Stimulated activated CD4-positive, alpha-beta T cell treated with anti-CD3 and anti-CD28 coated beads, TNF-alpha, amount 100 ng/mL, for 1 hour (primary cell): ENCODE measurements at places on chromosomes 3 and 15.

- DNase-seq = no peak
Measured at GRCh38 chr3:183359036-183359435, 69.4 kb downstream of the MCF2L2 start.

DNA sequence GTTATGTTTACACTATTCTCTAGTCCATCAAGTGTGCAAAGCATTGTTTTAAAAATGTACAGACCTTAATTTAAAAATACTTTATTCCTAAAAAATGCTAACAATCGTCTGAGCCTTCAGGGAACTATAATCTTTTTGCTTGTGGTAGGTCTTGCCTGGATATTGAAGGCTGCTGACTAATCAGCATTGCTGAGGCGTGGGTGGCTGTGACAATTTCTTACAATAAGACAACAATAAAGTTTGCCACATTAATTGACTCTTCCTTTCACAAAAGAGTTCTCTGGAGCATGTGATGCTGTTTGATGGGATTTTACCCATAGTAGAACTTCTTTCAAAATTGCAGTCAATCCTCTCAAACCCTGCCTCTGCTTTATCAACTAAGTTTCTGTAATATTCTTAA, 384.0 kb upstream of the TGFBR2 start:
- no peak for DNase-seq

DNA sequence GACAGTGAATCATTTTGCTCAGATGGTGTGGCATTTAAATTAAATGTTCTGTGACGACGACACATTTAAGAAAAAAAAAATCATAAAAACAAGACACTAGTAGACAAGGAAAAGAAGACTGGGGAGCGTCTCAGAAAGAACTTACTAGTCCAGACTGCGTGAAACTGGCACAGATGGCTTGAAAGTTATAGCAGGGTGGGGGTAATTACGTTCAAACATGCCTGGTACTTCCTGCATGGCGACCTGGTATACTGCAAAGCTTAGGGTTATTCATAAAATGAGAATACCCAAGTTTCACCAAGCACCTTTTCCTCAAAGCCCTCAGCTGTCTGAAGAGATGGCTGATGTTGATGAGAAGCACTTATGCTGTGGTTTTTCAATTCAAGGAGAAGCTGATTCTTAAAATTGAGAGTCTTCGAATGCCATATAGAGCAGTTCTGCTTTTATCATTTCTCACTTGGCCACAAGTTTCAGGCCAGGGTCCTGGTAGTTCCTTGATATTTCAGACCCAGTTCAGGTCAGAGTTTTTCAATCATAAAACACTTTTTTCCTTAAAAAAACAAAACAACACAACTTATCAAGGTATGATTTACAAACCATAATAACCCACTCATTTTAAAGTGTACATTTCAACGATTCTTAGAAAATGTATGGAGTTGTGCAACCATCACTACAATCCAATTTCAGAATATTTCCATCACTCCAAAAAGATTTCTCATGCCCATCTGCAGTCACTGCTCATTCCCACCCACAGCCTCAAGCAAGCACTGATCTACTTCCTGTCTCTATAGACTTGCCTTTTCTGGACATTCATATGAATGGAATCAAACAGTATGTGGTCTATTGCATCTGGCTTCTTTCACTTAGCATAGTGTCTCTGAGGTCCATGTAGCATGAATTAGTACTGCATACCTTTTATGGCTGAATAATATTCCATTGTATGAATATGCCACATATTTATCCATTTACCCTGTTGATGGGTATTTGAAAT, 24.7 kb downstream of the PCOLCE2 start:
- no peak for DNase-seq

- DNase-seq = no peak
Measured at GRCh38 chr15:47136236-47136635, 581.1 kb upstream of the SEMA6D start.

- DNase-seq = no peak
Measured at GRCh38 chr15:74460298-74460697, 662 bp downstream of the UBL7 start.

GRCh38 chr3:122924056-122924455, 103.5 kb downstream of the SEMA5B start:
- no peak for DNase-seq

GRCh38 chr3:53196575-53197407, 35.8 kb downstream of the PRKCD start:
- DNase-seq = no peak

DNA sequence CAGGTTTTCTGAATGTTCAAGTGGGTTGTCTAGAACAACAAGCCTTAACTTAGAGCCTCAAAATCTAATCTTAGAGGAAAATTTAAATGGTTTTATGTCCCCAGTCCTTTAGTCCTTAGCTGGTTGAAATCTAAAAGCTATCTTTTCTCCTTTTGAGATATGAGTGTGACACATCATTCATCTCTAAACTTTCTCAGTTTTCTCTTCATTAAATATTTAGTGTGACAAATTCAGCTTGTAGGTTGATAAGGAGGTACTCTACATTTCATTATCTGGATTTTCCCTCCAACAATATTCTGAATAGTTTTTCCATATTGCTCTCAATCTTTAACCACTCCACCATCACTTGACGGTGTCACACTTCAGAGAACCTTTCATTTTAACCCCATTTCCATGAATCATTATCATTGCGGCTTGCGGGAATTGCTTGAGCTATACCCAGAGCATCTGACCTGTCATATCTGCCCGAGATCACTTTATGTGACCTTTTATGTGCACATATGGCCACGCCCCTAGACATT, 16.1 kb upstream of the ATP8B4 start:
- no peak for DNase-seq

GRCh38 chr3:56748663-56749231, 53.0 kb downstream of the ARHGEF3 start:
- no peak for DNase-seq

GRCh38 chr3:150072576-150072975, 101.9 kb upstream of the PFN2 start:
- no peak for DNase-seq

DNA sequence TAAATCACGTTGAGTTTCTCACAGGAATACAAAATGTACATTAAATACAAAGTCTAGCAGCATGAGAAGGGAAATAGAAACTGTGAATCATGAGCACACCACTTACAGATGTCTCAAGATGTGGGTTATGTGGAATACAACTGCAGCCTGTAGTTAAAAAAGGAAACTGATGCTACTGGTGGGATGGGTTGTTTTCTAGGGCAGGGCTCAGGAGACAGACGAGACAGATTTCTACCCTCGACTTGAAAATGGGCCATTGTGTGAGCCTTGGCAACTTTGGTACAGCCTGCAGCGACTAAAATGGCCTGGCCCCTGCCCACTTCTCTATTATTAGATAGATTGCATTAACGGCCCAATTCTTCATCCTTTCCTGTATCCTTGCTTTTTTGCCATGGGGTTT, 293.1 kb downstream of the SUCLG2 start:
- no peak for DNase-seq

GRCh38 chr3:192364316-192364715, 363.0 kb downstream of the FGF12 start:
- DNase-seq = no peak

GRCh38 chr15:60299452-60300047, 98.2 kb downstream of the ANXA2 start:
- no peak for DNase-seq

DNA sequence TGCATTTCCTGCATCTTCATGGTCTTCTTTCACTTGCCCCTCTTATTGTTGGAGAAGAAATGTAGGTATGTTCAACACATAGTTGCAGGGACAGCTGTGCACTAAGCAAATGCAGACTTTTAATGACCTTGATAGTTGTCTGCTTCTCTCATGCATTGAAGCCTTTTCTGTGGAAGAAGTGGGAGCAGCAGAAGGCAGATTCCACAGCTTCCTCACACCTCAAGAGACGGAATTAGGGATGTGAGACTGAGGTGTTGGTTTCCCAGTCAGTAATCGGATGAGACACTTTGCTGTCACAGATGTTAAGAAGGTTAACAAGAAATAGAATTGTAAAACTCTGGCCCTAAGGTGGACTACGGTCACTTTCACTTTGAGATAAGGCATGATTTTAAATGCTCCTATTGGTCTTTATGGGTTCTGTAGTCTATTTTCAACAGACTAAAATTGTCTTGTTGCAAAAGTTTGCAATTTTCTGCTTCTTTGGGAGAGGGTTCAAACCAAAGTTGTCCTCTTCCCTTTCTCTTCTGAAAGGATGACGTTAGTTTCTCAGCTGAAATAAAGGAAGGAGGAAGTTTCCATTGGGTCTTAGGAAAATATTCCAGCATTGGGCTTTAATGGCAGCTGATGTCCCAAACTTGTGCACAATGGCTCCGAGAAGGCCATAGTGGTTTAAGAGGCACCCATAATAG, 117.4 kb downstream of the LPP start:
- DNase-seq = no peak

GRCh38 chr15:90807786-90808086, 60.7 kb upstream of the FURIN start:
- no peak for DNase-seq

GRCh38 chr3:112619295-112619694, 21.6 kb downstream of the CCDC80 start:
- DNase-seq = no peak

- no peak for DNase-seq
Measured at GRCh38 chr3:45567730-45568172, 26.8 kb upstream of the LIMD1 start.

GRCh38 chr3:156978481-156978961, 152.4 kb downstream of the LEKR1 start:
- DNase-seq = no peak

GRCh38 chr15:90952901-90953677, 1.6 kb upstream of the RCCD1 start:
- no peak for DNase-seq

DNA sequence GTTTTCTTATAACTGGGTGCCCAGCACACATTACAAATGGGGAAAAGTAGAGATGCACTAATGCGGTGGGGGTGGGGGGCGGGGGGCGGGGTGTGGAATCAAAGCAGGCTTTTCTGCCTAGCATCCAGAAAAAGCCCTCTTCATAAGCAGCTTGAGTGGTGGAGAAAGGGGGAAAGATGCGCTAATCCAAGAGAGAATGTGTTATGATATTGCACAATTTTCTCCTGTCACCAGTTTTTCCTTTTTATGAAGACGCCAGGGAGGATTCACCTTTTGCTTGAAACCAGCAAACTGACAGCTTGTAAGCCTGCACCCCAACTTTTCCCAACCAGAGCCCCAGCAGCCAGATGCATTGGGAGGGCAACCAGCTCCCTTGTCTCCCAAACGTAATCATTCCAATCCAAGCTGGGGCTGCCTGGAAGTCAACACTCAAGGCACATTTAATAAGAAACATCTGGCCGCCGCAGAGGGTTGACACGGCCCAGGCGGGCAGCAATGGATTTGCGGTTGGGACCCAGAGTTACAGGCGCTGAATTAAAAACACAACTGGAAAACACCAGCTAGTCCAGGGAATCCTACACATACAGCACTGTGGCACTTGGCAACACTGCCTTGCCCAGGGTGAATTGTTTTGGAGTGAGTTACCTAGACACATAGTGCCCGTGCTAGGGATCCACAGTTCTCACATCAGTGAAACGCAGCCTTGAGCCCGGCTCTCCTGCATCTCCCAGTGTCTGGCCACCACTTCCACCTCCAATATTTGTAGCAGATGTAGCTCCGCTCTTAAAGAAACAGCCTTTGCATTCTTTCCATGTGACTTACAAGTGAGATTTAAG, 218.5 kb upstream of the PRICKLE2 start:
- DNase-seq = no peak

DNA sequence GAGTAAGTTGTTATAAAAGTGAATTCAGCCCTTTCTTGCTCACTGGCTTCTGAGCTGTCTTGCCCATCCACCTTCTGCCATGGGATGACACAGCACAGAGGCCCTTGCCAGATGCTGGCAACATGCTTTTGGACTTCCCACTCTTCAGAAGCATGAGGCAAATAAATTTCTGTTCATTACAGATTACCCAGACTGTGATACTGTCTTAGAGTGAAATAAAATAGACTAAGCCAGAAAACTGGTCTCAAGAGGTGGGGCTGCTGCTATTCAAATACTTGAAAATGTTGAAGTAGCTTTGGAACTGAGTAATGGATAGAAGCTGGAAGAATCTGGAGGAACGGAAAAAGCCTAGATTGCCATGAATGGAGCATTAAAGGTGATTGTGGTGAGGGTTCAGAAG, 170.4 kb downstream of the ZMAT3 start:
- DNase-seq = no peak

DNA sequence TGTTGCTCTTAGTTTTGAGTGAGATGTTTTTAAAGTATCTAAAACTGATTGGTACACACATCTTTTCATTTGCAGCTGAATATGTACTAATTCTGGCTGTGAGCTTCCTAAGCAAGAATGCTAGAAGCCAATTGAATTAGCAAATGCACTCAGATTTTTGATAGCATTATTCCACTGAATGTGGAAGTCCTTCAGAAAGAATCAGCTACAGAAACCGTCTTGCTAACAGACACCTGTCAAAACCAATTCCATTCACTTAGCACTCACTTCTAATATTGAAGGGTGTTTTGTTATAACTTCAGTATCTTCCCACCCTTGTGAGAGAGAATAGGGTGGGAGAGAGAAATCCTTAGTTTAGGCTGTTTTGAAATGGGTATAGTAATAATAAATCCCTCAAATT, 317.7 kb downstream of the IL5RA start:
- DNase-seq = no peak

DNA sequence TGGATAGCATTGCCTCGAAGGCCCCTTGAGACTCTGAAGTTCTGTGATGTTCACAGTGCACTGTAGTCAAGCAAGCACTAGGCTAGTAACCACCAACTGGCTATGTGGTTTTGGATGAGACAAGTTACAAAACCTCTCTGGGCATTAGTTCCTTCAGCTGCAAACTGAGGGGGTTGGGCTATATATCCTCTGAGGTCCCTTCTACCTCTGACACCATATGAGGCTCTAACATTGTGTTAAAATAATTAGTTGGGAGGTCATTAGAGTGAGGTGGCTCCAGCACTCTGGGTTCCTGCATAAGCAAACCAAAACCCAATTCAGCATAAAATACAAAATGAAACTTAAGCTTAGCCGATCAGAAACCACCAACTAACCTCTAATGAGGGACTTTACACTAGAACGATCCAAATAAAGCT, 209.5 kb upstream of the LRRN1 start:
- no peak for DNase-seq

- DNase-seq = no peak
Measured at GRCh38 chr3:71754610-71755253, 1.1 kb downstream of the GPR27 start.

GRCh38 chr3:10883478-10884234, 67.6 kb downstream of the SLC6A11 start:
- no peak for DNase-seq

DNA sequence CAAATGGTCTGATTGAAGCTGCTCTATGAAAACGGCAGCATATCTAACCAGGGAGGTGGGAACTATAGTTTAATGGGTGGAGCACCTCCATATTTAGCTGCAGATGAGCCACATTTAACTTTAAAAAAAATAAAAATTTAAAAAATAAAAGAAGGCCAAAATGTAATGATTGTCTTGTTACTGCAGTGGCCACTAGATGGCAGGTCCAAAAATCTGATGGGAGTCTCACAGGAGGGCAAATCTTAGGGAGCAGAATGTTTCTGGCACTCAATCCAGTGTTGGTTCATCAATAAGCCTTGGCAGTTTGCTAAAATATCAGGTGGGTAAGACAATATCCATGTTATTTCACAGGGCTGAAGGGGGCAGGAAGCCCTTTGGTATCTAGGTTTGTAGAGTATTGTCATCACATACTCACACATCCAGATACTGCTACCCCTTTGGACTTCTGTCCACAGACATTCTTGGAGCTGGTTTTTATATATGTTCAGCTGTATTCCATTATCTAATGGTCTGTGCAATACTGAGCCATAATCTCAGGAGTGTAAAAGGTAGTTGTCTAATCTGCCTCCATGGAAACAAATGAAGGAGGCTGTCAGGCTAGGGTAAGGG, 233.3 kb downstream of the TIGIT start:
- DNase-seq = no peak

- no peak for DNase-seq
Measured at GRCh38 chr3:153404157-153404556, 242.1 kb downstream of the RAP2B start.
